H7 (cell line): ENCODE measurements at places on chromosomes 5 and 9. TPM values are rescaled to one million over a fixed set of nuclear protein-coding genes. Genes with fewer than 3 reads are reported as not detected.

DNA sequence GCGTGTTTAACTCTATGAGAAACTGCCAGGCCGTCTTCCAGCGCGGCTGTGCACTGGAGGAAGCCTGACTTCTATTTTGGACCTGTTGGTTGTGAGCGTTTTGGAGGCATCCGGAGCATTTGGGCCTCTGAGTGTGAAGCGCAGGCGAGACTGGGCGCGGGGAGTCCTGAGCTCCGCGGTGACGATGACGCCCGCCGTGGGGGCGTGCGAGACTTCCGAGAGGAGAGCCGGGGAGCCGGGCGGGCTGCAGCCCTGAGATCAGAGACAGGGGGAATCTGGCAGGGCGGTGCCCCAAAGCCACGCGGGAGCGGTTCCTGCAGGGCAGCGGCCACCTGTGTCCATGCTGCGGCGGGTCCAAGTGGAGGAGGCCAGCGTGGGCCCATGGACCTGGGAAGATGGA lies 47.4 kb downstream of the NTNG2 start:
- DNase-seq: no peak

The TAF11L10 gene
- not detected in 2 replicates for total RNA-seq

DNA sequence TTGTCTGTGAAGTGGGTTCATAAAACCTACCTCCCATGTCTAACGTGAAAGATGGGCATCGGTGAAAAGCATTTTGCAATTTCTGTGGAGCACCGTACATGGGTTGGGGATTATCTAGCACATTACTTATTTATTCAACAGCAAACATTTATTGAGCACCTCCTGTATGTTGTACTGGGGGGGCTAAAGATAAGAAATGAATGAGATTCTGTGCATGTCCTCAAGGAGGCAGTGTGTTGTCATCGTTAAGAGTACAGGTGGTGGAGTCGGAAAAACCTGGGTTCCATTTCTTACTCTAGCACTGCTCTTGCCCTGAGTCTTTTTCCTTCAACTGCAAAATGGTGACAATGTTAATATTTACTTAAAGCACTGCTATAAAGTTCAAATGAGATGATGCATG lies 30.4 kb upstream of the DENND1A start:
- peak; percentile 60 for DNase-seq

DNA sequence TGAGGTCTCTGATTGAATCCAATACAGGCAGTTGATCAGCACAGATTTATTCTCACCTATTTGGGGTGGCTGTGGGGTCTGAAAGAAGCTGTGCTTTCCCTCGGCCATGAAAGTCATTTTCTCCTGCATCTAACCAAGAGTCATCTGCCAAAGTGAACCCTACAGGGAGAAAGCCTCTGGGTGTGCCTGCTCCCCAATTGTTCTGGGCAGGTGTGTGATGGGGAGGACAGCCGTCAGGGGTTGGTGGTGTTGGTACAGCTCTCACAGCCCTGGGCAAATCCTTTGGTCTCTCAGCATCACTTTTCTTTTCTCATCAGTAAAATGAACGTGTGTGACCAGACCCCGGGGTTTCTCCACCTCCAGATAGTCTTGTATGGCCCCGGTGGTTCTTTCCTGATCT lies 2.5 kb downstream of the PHF2 start:
- no peak for DNase-seq

The MARCOL gene
- not detected in 2 replicates for total RNA-seq

- no peak for DNase-seq
Measured at GRCh38 chr5:56516035-56516434, 282.9 kb upstream of the ANKRD55 start.

The PDE6A gene
- total RNA-seq: not detected in 2 replicates

DNA sequence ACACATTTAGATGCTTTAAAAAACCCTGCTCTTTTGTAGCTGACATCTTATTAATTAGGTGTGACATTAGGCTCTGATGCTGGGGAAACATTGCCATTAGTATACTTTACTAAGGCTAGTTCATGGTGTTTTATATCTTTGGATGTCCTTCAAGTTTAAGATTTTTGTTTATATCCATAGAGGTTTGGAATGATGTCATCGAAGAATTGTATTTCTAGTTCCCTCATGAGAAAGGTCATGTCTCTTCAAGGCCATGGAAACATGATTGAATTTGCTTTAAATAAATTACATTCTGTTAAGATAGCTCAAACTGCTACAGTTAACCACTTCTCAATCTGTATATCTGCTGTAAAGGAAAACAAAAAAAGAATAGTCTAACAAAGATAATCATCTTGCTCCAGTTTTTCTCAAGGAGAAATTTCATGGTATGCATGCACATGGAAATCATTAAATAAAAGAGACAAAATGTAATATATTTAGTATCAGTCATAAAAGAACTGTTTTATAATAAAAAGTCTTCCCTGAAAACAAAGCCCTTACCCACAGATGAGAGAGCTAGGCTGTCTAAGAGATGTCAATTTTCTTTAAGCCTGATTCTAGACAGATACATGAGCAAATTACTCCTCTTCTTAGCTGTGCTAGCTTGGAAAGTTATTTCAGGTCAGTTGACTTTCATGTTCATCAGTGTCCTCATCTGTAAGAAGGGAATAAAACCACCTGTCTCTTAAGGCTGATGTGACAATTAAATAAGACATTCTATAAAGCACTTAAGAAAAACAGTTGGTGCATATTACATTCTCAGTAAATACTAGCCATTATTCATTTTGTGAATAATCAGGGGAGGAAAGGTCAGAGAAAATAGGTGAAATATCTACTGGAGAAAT lies 25.0 kb upstream of the STARD4 start:
- no peak for DNase-seq

GRCh38 chr5:42781584-42781983 lies 25.0 kb downstream of the CCDC152 start:
- no peak for DNase-seq

The SLC25A2 gene
- 0.14 TPM in 1 of 2 replicates, not detected in the other for total RNA-seq

GRCh38 chr9:89952401-89952800 lies 347.6 kb downstream of the GADD45G start:
- no peak for DNase-seq

DNA sequence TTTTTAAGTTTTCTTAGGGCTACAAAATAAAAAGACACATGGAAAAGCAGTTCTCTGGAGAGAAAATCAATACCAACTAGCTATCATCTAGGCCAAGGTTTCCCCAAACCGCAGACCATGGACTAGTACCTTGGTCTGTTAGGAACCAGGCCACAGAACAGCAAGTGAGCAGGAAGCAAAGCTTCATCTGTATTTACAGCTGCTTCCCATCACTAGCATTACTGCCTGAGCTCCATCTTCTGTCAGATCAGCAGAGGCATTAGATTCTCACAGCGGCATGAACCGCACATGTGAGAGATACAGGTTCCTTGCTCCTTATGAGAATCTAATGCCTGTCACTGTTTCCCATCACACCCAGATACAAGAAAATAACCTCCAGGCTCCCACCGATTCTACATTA lies 1907.6 kb upstream of the ACO1 start:
- no peak for DNase-seq

- no peak for DNase-seq
Measured at GRCh38 chr5:142411656-142412425, 87.0 kb upstream of the SPRY4 start.

The MSMP gene
- not detected in 2 replicates for total RNA-seq

- peak; percentile 80 for DNase-seq
Measured at GRCh38 chr9:77440057-77440456, 208.1 kb downstream of the GNA14 start.

The TOR1B gene
- 17.9 and 18.2 TPM in 2 replicates for total RNA-seq

DNA sequence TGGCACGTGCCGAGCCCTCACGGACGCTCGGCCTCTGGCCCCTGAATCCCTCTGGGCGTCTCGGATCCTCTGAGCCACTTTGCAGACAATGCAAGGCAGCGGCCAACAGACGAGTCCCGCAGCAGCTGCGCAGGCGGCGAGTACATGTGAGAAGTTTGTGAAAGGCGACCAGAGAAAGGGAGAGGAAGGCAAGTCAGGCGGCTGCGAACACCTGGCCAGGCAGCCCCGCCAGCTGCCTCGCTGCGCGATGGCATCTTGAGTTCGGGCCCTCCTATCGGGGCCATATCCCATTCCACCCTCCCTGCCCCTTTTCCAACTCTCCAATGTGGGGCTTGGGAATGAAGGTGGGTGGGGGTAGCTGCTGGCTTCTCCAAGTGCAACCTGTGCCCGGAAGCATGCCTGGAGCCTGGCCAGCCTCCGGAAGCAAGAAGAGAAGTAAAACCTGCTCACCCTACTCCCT lies 4.5 kb upstream of the POU4F3 start:
- peak; percentile 76 for DNase-seq
